ENCODE measurements at places on chromosomes 7 and 10.

DNA sequence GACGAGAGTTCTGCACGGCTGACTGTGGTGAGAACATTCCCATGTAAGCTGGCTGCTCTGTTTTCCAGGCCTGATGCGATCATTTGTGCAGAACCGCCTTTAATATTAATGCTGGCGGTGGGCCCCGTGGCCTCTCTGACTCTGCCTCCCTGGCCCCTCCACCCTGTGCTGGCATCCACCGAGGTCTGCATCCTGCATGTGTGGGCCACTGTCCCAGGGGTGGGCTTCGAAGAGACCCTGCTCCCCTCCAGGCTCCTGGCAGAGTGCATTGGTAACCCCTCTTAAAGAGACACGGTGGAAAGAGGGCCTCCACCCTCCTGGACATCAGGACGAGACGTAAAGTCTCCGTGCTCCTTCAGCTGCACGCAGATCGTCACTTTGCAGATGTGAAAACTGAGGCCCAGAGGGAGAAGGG is 67.3 kb upstream of the FAM20C start:
- no peak for DNase-seq

DNA sequence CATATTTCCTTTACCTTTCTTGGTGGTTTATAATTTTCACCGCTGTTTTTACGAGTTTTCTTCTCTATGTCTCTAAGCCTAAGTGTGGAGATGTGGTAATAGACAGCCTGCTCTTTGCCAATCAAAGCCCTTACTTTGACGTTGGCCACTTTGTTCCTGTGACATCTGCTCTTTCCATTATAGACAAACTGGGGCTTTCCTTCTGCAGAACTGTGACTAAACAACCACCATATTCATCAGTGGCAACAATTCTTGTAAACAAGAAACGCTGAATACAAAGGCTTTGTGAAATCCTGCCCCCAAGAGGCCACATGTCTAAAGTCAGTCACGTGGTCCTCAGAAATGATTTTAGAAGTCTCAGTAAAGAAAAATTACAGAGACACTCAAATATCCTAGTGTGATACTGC is 59.6 kb upstream of the CAPZA2 start:
- DNase-seq: no peak

DNA sequence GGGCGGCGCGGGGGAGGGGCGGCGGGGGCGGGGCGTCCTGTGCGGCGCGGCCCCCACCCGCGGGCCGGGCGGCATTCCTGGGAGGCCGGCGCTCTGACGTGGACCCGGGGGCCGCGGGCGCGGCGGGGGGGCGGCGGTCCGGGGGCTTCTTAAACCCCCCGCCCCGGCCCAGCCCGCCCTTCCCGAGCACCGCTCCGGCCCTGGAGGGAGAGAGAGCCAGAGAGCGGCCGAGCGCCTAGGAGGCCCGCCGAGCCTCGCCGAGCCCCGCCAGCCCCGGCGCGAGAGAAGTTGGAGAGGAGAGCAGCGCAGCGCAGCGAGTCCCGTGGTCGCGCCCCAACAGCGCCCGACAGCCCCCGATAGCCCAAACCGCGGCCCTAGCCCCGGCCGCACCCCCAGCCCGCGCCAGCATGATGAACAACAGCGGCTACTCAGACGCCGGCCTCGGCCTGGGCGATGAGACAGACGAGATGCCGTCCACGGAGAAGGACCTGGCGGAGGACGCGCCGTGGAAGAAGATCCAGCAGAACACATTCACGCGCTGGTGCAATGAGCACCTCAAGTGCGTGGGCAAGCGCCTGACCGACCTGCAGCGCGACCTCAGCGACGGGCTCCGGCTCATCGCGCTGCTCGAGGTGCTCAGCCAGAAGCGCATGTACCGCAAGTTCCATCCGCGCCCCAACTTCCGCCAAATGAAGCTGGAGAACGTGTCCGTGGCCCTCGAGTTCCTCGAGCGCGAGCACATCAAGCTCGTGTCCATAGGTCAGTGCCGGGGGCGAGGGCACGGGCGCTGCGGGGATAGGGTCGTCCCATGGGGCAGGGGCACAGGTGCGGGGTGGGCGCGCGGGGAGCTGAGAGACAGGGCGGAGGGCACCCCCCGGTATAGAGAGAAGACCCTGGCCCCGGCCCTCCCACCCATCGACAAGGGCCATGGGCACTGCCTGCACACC is at the start of gene FLNC:
FLNC (plus strand) TSS at position 176 of the 947 bp plus-strand sequence; CDS start at position 408, 232 bp downstream.
- DNase-seq: no peak

DNA sequence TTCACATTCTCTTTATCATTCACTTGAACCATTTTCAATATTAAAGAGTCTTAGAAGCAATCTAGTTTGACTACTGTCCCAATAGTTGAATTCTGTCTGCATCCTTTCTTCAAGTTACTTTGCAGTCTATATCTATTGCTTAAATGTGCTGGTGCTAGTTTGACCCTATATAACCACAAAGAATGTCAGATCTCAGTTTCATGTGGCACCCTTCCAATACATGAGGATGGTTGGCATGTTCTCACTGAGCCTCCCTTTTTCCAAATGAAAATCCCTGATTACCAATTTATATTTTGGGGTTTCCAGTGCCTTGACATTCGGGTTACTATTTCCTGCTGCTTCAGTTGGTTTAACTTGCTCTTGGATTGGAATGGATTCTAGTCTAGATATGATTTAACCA is 292.7 kb downstream of the EXOC4 start:
- peak; percentile 14 for DNase-seq

DNA sequence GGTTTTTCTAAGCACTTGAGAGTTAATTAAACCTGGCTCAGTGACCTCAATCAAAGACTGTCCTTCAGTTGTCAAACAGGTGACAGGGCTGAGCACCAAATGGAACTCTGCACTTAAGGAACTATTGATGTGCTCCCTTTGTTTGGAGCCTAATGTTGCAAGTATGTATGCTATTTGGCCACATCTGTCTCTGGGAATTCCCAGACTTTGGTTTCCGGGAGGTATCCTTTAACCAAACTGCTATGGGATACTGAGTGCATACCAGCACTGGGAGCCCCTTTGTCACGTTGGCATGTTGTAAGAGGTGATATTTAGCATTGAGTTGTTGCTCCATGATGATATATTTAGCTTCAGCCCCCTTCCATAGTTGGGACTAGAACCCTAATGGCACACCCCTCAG is 25.2 kb downstream of the ASZ1 start:
- DNase-seq: no peak

GRCh38 chr10:46541735-46542566 is 14.5 kb downstream of the GPRIN2 start:
- DNase-seq: no peak

GRCh38 chr10:101485681-101486554 is 102.1 kb downstream of the POLL start:
- DNase-seq: no peak

GRCh38 chr7:41306486-41306885 is 396.4 kb downstream of the INHBA start:
- no peak for DNase-seq

- no peak for DNase-seq
Observed at GRCh38 chr10:3472287-3473051, 299.9 kb upstream of the PITRM1 start.

- DNase-seq: no peak
Observed at GRCh38 chr7:132002343-132002968, 446.0 kb upstream of the PODXL start.

- DNase-seq: peak; percentile 14
Observed at GRCh38 chr10:52004342-52004949, 305.1 kb upstream of the CSTF2T start.

DNA sequence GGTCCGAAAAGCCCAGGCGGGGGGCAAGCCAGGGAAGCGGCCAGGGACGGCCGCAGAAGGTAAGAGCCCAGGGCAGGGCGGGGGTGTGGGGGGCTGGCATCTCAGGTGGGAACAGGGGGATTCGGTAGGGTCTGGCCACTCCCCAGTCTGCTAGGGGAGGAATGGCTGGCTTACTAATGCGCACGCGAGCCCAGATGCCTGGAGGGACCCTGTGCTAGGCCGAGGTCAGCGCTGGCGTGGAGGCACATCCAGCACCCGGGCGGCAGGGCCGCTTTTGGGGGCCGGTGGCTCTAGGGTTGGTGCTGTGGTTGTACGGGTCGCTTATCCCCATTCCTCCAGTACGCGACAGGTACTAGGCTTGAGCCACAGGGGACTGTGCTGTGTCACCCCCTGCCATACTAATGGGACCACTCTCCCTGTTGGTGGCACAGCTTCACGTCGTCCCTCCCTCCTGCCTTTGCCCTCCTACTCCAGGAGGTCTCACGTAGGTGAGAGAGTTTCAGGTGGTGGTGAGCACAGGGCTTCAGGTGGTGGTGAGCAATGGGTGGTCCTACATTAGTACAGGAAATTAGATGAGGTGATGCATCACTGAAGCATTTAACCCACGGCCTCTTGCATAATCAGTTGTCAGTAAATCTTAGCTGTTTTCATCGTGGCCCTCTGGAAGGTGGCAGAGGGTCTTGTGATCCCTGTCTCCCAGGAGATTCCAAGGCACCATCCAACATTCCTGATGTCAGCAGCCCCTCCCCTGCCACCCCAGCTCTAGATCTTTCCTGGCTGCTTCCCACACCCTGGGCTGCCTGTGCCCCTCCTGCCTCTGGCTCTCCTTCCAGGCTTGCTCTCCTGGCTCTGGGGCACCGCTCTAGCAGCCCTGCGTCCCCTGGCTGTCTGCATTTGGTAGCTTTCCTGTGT is 971 bp downstream of the AEBP1 start:
- DNase-seq: peak; percentile 71

- no peak for DNase-seq
Observed at GRCh38 chr7:80444811-80445210, 67.1 kb downstream of the GNAT3 start.

- DNase-seq: no peak
Observed at GRCh38 chr10:514137-514671, 175.3 kb downstream of the DIP2C start.

DNA sequence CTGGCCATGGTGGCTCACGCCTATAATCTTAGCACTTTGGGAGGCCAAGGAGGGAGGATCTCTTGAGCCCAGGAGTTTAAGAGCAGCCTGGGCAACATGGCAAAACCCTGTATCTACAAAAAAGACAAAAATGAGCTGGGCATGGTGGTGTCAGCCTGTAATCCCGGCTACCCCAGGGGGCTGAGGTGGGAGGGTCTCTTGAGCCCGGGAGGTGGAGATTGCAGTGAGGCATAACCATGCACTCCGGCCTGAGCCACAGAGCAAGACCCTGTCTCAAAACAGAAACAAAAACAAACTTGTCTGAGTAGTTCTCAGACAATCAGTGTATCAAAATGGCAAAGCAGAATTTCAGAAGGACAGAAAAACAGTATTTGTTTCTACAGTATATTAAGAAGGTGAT is 45.2 kb upstream of the BPGM start:
- no peak for DNase-seq

GRCh38 chr7:144834641-144835144 is 1.2 kb downstream of the TPK1 start:
- DNase-seq: no peak

DNA sequence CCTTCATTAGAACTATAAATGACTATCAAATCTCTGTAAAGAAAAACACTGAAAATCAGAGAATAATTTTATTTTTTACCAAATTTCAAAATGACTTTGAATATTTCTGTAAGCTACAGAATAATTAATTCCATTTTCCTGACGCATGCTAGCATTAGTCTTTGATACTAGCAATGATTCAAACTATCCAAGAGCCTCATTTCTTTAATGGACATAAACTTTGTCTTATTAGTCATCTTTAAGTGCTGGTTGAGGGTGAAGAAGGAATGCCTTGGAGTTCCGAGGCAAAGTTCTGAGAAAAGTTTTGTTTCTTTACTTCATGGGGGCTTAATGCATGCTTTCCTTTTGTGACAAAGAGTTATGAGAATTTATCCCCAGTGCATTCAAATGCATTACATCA is 137.3 kb downstream of the AGMO start:
- no peak for DNase-seq
